SJSA1 (cell line): ENCODE measurements at places on chromosomes 4 and X. TPM values are rescaled to one million over a fixed set of nuclear protein-coding genes. Genes with fewer than 3 reads are reported as not detected.

GRCh38 chr4:30948653-30949052 lies 228.5 kb downstream of the PCDH7 start:
- no peak for DNase-seq

- DNase-seq: no peak
These were observed 47.1 kb upstream of the THOC2 start for GRCh38 chrX:123779908-123780396.

The HTRA3 gene
- total RNA-seq: 0.03 TPM in 1 of 2 replicates, not detected in the other

The POU3F4 gene
- not detected in 2 replicates for total RNA-seq

GRCh38 chr4:112604589-112604988 lies 32.1 kb downstream of the ZGRF1 start:
- peak; percentile 30 for DNase-seq

DNA sequence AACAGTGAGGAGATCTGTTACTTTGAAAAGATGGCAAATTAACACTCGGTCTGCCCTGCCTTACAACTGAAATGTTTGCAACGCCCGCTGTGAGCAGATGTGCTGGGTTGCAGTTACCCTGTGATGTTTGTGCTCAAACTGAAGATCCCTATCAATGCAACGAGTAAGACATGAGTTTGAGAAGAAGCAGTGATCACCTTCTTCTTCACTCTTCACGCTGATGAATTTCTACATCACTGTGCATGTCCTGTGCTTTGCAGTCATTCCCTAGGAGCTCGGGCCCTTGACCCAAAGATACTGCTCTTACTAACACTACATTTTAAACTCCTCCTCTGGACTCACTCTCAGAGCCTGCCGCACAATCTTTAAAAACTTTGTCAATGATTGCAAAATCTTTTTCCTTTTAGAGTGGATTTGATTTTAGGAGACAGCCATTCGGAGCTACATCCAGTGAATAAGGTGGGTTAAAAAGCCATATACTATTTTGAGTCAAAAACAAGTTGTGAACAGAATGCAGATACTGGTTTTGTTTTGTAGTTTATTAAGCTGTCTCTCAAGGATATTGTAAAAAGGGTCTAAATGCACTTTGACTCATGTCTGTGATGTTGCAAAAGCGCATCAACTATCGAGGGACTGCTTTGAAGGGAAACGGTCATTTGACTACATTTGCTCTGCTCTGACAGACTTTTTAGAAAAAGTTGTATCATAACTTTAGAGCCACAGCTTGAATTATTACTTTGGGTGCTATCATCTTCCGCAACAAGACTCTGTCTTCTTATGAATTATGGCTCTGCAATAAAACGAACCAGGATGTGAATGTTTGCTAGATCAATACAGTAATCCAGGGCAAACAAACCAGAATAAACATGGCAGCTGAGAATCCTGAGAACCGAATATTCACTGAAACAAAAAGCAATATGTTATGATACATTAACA lies 5.7 kb upstream of the RHOH start:
- no peak for DNase-seq

The CCKAR gene
- not detected in 2 replicates for total RNA-seq

The RNF150 gene
- total RNA-seq: 6.7 and 26.1 TPM in 2 replicates

DNA sequence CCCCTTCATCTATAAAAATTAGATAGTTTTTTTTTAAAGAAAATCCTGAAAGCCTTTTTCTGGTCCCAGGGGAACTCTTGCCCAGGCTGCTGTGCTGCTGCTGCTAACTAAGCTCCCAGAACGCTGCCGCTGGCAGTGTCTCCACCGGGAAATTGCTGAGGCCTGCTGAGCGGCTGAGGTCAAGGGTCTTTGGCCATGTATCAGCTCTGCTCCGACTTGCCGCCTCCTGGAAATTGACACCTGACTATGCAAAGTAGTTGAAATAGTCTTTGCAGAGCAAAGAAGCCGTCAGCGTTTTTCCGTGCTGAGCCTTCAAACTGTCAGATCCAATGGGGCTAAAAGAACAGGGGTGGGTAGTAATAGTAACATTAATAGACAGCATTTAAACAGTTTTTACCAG lies 839 bp downstream of the QDPR start:
- no peak for DNase-seq

DNA sequence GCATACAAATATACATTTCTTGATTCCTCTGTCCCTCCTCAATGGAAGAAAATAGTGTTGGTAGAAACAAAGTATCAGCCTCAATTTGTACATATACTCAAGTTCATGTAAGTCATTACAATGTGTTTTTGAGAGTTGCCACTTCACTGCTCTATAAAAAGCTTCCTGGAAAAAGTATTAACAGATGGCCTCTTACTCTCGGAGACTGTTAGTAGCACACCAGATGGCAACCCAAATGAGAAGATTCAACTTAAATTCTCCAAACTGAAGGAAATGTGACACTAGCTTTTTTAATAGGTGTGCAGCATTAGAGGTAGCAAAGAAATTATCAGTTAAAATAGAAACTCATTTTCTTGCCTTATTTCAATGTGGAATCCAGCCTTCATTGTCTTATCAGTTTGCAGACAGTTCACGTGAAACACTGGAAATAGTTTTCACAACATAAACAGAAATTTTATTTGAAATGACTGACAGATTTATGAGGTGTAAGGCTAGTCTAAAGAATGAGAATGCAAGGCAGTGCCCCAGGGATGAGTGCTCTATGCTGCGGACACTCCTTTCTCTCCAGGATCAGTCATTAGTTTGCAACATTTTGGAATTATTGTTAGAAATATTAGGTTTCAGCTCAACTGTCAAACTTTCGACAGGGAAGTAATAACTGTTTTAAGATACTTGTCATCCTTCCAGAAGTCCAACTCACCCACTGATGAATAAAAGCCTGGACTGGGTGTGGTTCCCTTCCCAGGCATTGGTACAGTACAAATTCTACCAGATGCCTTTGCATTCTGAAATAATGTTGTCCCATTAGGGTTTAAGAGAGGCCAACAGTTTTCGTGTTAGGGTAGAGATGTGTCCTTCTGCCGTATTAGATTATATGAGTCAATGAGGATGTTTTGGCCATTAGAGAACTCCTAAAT lies 50.9 kb downstream of the IDS start:
- no peak for DNase-seq

- DNase-seq: no peak
These were observed 93.2 kb upstream of the ATP8A1 start for GRCh38 chr4:42750091-42750490.

DNA sequence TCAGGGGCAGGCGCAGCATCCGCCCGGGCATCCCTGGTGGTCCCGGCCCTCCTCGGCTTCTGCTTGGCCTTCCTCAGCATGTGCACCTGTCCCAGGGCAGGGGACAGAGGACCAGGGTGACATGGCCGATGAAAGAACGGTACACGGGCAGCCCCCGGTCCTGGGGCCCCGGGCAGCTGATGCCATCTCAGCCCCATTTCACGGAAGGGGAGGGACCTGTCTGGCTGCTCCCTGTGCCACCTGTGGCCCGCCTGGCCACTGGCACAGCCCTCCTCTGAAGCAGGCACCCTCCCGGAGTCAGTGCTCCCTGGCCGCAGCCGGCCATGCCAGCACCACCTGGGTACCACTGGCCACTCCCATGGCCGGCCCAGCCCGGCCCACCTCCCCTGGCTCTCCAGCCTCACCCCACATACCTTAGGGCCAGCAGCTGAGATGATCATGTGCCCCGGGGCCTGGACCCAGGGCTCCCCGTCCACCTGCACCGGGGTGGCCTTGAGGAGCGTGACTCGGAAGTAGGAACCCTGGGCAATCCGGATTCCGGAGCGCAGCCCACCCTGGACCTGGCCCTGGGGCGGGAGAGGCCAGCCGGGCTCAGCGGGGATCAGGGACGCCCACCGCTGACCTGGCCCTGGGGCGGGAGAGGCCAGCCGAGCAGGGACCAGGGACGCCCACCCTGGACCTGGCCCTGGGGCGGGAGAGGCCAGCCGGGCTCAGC lies 12.6 kb downstream of the DGKQ start:
- no peak for DNase-seq

The FAM200B gene
- total RNA-seq: 45.3 and 52.8 TPM in 2 replicates

GRCh38 chr4:174564529-174564928 lies 42.2 kb upstream of the HPGD start:
- DNase-seq: no peak

- DNase-seq: no peak
These were observed 76.5 kb downstream of the PSAPL1 start for GRCh38 chr4:7358100-7358735.
